ENCODE measurements at places on chromosomes 6 and 20.

DNA sequence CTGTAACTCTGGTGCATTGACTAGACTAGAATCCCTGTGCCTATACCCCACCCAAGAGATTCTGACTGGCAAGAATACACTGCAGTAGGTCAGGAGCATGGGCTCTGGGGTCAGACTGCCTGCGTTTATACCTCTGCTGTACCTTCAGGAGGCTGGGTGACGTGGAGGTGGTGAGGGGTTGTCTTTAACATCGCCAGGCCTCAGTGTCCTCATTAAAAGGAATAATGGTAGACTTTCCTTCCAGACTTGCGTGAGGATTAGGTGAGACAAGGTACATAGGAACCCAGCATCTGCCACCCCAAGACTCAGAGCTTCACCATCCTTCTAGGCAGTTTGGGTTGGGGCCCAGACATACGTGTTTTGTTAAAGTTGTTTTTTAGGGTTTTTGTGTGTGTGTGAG, 44.3 kb downstream of the TM9SF4 start:
- no peak for DNase-seq

DNA sequence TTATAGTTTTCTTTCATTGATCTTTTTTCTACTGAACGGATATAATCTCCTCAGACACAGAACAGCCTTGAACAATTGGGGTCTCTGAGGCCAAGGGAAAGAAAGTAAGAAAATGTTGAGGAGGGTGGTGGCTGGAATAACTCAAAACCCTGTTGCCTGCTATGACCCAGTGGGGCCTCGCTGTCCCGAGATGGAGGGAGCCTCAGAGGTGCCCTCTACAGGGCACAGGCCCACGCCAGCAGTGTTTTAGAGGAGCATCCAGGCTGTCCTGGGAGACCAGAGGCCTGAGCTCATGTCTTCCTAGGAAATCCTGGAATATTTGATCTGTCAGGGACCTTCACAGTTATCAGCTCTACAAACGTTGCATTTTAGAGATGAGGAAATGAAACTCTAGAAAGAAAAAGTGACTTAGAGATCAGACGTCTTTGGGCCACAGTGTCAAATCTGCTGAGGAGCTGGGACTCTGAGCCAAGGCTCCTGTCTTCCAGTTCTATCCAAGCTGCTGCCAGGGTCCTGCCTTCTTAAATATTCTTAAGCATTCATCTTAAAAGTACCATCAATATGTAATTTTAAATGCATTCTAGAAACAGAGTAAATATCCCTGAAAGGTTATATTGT, 26.3 kb downstream of the ALDH5A1 start:
- peak; percentile 42 for DNase-seq

- no peak for DNase-seq
Measured at GRCh38 chr6:90948540-90948939, 361.7 kb upstream of the MAP3K7 start.

GRCh38 chr6:152356662-152357061, 280.5 kb downstream of the SYNE1 start:
- no peak for DNase-seq
